ENCODE measurements at places on chromosomes 12 and 14.

DNA sequence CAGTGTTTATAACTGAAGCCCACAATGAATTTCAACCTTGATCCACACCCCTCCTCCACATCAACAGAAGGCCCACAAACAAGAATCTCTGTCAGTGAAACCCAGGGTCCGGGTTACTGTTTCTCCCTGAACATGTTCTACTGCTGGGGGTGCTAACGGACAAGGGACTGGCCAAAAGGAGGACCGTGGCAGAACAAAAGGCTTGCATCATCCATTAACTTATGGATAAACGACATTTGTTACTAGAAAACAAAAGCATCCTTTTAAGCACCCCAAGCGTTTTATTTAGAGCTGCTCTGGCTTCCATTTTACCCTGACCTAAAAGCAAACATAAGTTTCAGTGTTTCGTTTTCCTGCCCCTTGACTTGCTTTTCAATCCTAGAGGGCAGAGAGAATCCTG lies 32.2 kb downstream of the BRAP start:
- no peak for DNase-seq

- DNase-seq, result no peak
Measured at GRCh38 chr12:104740668-104741067, 217.4 kb downstream of the SLC41A2 start.

DNA sequence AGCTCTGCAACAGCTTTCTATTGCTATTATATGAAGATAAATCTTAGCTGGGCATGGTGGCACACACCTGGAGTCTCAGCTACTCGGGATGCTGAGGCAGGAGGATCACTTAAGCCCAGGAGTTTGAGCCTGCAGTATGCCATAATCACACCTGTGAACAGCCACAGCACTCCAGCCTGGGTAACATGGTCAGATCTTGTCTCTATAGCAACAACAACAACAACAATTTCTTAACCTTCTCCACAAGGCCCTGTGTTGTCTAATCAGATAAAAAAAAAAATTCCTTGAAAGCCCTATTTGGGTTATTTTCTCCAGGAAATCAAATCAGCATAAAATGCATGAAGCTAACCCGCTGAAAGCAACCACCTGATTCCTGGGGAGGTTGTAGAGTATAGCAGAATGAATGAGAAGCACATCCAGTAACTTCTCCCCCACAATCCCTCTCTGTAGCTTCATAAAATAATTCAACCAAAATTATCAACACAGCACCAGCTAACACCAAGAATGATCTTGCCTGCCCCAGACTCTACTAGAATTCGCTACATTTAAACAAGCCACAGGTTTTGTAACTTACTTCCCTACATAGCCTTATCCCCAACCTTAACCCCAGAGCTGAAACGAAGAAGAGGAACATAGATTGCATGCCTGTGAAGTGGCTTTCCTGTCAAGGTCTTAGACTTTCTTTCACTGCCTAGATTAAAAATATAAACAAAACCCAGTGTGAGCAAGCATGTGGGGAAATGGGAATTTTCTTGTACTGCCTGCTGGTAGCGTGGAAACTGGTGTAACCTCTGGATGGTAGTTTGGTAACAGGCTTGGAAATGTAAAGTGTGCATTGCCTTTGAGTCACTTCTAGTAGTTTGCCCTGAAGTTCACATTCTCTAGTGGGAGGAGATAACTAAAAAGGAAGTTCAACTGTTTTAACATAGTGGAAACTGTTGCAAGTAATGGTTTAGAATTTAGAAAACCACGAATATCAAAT lies 6.0 kb upstream of the STK38L start:
- DNase-seq, result no peak

- DNase-seq, result no peak
Measured at GRCh38 chr14:58571769-58572472, 65.8 kb upstream of the DACT1 start.

DNA sequence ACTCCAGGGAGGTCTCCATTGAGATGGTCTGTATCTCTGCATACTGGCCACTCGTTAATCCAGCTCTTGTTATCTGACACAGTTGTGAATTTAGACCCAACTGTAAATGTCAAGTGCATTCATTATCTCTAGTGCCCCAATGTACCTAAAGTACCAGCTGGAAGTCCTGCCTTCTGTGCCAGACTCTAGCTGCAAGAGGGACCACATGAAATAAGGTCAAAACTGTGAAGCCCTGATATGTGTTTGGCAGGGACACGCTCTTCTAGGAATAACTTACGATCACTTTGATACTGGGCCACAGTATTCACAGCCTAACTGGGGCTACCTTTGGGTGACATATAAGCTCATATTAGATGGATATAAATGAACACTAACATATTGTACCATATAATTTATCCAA lies 268.5 kb downstream of the LRIG3 start:
- DNase-seq, result no peak

- DNase-seq, result no peak
Measured at GRCh38 chr12:112908548-112908947, 1.8 kb downstream of the OAS1 start.

DNA sequence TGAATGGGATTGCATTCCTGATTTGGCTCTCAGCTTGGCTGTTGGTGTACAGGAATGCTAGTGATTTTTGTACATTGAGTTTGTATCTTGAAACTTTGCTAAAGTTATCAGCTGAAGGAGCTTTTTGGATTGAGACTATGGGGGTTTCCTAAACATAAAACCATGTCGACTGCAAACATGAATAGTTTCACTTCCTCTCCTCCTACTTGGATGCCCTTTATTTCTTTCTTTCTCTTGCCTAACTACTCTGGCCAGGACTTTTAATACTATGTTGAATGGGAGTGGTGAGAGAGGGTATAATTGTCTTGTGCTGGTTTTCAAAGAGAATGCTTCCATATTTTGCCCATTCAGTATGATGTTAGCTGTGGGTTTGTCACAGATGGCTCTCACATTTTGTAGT lies 141.5 kb downstream of the CEP83 start:
- no peak for DNase-seq

GRCh38 chr14:51298895-51299294 lies 58.8 kb downstream of the TMX1 start:
- DNase-seq, result no peak

DNA sequence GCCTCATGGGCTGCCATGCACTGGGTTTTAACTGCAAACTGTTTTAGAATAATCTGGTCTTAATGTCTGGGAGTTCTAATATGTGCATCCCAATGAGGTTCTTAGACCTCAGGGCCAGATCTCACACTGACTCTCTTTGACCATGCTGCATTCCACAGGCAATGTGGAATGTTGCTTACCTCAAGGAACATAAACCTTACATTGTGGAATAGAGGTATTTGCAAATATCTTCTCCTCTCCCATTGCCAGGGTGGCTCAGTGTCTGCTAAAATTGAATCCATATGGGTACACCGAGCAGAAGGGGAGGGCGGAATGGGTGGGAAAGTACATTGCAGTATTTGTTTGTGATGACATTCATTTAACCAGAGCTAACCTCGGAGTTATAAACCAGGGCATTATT lies 78.6 kb downstream of the CHST11 start:
- DNase-seq, result no peak

GRCh38 chr12:12439636-12440035 lies 82.8 kb downstream of the BORCS5 start:
- DNase-seq, result peak; percentile 33

GRCh38 chr12:78799649-78800048 lies 64.9 kb upstream of the SYT1 start:
- no peak for DNase-seq
